ENCODE measurements at places on chromosomes 16 and 17. TPM values are rescaled to one million over a fixed set of nuclear protein-coding genes. Genes with fewer than 3 reads are reported as not detected.

Gene APRT
- total RNA-seq = 349 TPM

Gene KRTAP4-5
- total RNA-seq = not detected

Gene EFCAB3
- not detected for total RNA-seq

Gene ABI3
- total RNA-seq = 0.14 TPM

Gene GAST
- not detected for total RNA-seq

Gene KRT35
- total RNA-seq = not detected

Gene CX3CL1
- not detected for total RNA-seq

Gene CCDC200
- not detected for total RNA-seq

Gene PRSS8
- total RNA-seq = not detected

Gene AHSP
- not detected for total RNA-seq

Gene NOG
- total RNA-seq = 2.3 TPM

Gene LRRC37A2
- 1.2 TPM for total RNA-seq

Gene INO80E
- 97.0 TPM for total RNA-seq

Gene PLCG2
- total RNA-seq = 34.8 TPM

Gene SEPTIN12
- total RNA-seq = not detected

Gene KRTAP16-1
- total RNA-seq = not detected

Gene CHD9NB
- total RNA-seq = 58.1 TPM

Gene KRTAP3-3
- not detected for total RNA-seq

Gene ZDHHC1
- total RNA-seq = 7.0 TPM

Gene POLR3E
- 54.2 TPM for total RNA-seq

Gene CBX8
- 15.8 TPM for total RNA-seq

Gene KRT9
- not detected for total RNA-seq

Gene RASL10B
- total RNA-seq = 19.5 TPM

Gene SYNGR3
- 30.5 TPM for total RNA-seq
